Esophagus muscularis mucosa (tissue), 4 donors: ENCODE measurements at places on chromosomes 1 and 21. TPM values are rescaled to one million over a fixed set of nuclear protein-coding genes. Genes with fewer than 3 reads are reported as not detected.
A peak's percentile ranks its signal among the peaks of the same experiment; 100 is the strongest.

Gene TOE1
- total RNA-seq: 5.0 TPM

DNA sequence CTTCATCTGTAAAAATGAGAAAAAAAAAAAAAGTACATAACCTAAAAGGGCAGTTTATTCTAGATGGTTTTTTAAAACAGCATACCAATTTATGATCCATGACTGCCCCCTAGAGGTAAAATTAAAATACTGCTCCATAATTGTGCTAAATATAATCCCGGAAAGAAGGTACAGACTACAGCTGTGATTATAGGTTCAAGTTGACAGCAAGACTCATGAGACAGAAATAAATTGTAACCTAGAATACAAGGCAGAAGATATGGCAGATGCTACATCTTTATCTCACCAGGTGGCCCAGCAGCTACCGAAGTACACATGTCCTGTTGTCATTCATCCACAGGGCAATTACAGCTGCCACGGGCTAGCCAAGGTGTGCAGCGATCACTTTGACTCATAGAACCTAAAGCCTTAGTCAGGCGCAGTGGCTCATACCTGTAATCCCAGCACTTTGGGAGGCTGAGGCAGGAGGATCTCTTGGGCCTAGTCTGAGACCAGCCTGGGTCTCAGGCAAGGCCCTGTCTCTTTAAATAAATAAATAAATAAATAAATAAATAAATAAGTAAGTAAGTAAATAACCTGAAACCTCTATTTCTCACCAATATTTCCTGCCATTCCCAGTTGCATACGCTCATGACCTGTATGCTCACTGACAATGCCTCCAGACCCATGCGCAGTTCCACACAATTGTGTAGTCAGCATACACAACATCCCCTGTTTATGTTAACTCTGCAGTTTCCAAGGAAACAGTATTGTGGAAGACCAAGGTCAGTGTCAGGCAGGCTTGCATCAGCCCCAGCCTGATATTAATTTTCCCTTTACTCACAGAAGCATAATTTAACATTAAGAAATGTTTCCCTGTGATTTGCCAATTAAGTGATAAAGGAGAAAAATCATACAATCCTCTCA, 18.3 kb upstream of the PPIE start:
- no peak for DNase-seq

GRCh38 chr1:2228694-2229036, 546 bp downstream of the SKI start:
- DNase-seq: no peak

DNA sequence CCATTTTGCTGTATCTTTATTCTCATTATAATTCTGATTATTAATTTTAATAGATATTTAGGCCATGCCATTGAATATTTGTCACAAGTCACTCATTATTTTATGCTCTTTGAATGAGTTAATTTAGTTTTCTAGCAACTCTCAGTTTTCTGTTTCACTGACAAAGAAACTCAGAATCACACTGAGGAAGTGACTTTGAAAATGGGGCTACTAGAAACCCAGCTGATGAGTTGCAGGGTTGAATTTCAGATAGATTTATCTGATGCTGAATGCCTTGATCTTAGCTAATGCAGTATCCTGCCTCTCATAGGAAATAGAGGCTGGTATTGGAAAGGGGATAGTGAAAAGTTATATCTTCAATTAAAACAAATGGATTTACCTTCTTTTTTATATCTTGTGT, 67.4 kb upstream of the PLA2G4A start:
- DNase-seq: no peak

DNA sequence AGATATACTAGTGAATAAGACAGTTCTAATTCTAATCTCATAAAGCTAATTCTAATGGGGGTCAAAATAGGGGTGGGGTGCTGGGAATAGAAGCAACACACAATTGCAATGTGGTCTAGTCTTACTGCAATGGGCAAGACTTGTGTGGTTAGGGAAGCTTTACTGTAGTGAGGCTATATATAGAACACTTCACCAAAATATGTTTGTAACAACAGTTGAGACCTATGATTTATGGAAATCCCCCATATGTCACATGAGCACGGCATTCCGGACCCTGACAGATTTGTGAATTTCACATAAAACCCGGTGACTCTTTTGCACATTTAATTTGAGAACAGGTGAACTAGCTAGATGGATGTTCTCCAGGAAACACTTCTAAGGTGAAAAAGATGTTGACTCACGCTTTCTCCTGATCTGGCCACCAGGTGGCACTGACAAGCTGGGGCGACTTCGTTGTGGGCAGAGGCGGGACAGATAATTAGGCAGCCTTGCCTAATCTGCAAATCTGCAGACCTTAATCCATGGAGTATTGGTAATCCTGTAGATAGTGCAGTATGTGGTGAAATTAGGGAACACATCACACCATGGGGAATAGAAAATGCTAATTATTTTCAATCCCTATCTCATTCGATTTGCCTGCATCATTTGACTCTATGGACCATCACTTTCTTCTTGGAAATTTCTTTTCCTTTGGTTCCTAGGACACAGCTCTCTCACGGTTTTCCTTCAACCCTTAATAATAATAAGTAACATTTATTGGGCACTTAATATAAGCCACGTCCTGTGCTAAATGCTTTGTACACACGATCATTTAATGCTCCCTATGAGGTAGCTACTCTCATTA, 37.7 kb downstream of the KIAA0040 start:
- DNase-seq: peak; percentile 95

DNA sequence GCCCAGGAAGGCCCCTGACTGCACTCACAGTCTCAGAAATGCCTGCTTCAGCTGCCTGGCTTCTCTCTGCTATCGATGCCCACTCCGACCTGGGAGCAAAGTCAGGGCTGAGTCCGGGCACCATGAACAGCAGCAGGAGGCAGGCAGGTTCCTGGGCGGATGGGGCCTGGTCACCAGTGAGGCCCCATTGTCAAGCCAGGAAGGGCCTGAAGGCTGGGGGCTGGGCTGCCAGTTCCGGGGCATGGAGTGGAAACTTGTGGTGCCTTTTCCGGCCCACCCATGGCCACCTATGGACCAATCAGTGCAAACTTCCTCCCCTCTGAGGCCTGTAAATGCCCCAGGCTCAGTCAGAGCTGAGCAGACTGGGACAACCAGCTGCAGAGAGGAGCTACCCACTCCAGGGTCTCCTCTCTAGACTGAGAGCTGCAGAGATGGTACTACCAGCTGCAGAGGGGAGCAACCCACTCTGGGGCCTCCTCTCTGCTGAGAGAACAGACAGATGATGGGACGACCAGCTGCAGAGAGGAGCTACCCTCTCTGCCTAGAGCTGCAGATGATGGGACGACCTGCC, 286.5 kb downstream of the SMYD3 start:
- no peak for DNase-seq

DNA sequence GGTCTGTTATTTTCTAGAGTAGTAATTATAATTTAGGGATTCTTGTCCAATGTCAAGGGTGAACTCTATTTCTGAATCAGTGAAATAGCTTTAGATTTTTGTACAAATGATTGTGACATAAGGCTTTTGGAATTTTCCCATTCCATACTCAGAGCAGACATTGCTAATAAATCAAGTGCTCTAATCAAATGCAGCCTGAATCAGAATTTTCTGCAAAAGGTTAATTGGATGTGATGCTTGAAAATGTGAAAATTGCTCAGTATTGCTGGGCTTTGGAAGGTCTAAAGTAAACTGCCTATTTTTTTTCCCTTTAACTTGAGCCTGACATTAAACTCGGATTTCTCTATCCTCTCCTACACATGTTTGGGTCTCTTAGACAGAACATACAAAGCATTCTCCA, 23.2 kb downstream of the SGIP1 start:
- no peak for DNase-seq

Gene CLCN6
- 19.7 TPM for total RNA-seq

- no peak for DNase-seq
These were observed 2.9 kb downstream of the ARF1 start for GRCh38 chr1:228085287-228085951.

Gene GSTM5
- 7.6 TPM for total RNA-seq

Gene LRIF1
- 8.3 TPM for total RNA-seq

GRCh38 chr1:11058595-11059154, 1.1 kb downstream of the SRM start:
- DNase-seq: no peak

Gene DDAH1
- 27.0 TPM for total RNA-seq

Gene PDZK1
- total RNA-seq: 0.75 TPM

GRCh38 chr1:187928288-187928687, 1099.5 kb downstream of the PLA2G4A start:
- no peak for DNase-seq

Gene HAPLN2
- 0.83 TPM for total RNA-seq

Gene CD34
- total RNA-seq: 70.2 TPM

GRCh38 chr1:77385551-77385950, 103.7 kb downstream of the AK5 start:
- DNase-seq: no peak

DNA sequence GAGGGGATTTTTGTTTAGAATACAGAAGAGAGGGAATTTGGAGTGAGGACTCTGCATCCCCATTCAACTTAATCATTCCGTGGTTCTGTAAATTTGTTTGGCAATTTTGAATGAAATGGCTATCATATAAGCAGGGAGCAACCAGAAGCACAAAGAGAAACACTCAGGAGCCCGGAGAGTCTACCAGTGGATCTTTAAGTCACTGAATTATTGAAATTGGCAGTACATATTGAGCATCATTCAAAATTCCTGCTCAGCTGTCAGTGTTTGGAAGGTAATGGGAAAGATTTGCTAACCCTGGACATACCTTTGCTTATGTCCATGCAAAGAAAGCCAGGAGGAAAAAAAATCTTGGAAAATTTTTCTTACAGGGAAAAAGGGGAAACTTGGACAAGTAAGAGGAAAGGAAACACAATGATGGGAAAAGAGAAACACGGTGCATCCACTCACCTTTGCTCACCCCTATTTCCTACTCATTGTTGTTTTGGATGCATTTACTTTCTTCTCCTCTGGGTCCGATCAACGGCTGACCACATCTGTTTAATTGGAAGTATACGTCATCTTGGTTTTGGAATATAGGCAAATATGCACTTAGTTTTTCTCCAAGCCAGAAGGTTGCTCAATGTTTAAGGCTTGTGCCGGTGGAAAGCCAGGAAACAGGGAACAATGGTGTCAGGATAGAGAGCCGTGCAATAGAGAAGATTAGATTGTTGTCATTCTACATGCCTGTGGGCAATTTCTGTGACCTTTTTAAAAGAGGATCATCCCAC, 243.0 kb upstream of the LYPLAL1 start:
- no peak for DNase-seq

Gene MAEL
- total RNA-seq: 2.3 TPM

Gene KIF17
- total RNA-seq: 4.4 TPM

Gene CHTOP
- 34.5 TPM for total RNA-seq

GRCh38 chr1:221141606-221142285, 262.5 kb downstream of the HLX start:
- no peak for DNase-seq

Gene DMBX1
- not detected for total RNA-seq

Gene OLIG2
- total RNA-seq: not detected

- peak; percentile 68 for DNase-seq
These were observed 22.7 kb downstream of the MAB21L3 start for GRCh38 chr1:116133696-116134475.

DNA sequence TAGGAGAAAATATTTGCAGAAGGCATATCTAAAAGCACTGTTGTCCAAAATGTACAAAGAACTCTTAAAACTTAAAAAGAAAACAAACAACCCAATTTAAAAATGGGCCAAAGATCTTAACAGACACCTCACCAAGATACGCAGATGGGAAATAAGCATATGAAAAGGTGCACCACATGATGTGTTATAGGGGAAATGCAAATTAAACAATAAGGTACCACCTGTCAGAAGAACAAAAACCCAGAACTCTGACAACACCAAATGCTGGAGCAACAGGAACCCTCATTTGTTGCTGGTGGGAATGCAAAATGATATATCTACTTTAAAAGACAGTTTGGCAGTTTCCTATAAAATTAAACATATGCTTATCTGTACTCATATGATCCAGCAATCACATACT, 18.1 kb downstream of the SLC2A5 start:
- DNase-seq: no peak

- DNase-seq: no peak
These were observed 37.2 kb downstream of the COLGALT2 start for GRCh38 chr1:184000321-184000720.

DNA sequence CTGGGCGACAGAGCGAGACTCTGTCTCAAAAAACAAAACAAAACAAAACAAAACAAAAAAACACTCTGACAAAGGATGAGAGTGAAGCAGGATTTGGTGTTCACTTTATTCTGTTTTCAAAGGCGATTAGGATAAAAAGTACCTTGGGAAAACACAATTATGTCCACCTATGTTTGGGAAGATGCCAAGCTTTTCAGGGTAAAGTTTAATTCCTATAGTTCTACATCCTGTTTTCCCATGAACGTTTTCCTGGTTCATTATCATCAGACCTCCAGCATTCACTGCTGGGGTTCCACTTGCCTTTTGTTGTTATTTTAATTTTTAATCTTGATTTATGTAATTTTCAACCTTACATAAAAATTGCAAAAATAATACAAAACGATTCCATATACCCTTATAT, 4.9 kb upstream of the NID1 start:
- no peak for DNase-seq

DNA sequence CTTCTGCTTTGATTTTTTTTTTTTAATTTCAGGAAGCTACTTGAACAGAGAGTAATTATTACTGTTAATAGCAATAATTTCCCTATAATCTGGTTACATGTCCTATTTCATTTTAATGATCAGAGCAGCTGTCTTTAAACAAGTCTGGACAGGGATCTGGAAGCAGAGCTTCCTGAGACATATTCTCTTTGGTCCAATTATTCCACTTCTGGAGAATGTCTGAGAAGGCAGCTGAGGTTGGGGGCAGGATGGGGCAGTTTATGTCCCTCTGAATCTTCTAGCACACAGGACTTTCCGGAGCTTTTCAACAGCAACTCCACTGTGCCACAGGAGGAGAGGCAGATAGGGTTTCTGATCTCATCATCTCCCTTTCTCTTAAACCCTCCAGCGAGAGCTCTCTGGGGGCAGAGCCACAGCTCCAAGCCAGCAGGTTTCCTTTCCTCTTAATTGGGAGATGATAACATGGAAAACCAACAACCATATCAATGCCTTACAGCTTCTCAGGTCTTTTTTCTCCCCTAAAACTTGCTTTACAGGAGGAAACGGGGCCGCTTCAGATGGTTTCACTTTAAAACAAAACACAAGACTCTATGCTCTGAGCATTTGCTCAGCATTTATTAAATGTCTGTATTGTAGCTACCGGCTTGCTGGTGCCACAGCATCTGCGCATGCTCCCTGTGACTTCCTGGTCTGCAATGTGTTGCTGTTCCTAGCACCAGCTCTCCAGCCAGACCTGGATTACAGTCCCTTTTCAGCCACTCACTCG, 425.7 kb upstream of the USP24 start:
- peak; percentile 90 for DNase-seq

Gene LIPI
- not detected for total RNA-seq

Gene SOX13
- 25.6 TPM for total RNA-seq

GRCh38 chr1:1291023-1291528, 10.8 kb downstream of the SCNN1D start:
- no peak for DNase-seq

- no peak for DNase-seq
These were observed 8.9 kb upstream of the ADORA3 start for GRCh38 chr1:111512132-111512889.

GRCh38 chr21:24903994-24904635, 703.2 kb downstream of the MRPL39 start:
- DNase-seq: no peak
